Activated naive CD4-positive, alpha-beta T cell treated with anti-CD3 and anti-CD28 coated beads for 36 hours (primary cell): ENCODE measurements at places on chromosomes 3 and 15.

DNA sequence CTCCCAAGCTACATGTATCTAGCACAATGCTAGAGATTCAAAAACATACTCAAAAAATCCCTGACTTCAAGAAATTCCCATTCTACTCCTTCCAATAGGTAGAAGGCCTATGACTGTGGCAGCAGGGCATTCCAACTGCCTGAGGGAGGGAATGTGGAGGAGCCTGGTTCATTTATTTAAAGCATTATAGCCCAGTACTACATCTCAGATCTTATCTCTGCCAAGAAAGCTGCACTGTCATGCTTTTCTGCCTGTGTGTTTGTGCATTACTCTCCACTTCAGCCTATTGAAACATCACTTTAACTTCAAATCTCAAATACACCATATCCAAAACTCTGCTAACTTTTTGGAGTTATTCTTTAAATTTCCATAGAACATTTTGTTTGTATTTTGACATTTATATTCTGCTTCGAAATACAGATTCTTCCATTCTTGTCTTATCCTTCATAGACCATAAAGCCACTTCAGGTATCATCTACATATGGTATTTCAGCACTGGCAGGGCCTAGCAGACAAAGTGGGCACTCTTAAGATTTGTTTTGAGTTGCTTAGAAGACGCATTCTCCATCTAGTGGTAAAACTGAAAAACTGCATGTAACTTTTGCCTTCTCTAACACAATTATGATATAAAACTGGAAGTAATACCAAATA lies 59.1 kb upstream of the NEDD4 start:
- peak; percentile 21 for DNase-seq

DNA sequence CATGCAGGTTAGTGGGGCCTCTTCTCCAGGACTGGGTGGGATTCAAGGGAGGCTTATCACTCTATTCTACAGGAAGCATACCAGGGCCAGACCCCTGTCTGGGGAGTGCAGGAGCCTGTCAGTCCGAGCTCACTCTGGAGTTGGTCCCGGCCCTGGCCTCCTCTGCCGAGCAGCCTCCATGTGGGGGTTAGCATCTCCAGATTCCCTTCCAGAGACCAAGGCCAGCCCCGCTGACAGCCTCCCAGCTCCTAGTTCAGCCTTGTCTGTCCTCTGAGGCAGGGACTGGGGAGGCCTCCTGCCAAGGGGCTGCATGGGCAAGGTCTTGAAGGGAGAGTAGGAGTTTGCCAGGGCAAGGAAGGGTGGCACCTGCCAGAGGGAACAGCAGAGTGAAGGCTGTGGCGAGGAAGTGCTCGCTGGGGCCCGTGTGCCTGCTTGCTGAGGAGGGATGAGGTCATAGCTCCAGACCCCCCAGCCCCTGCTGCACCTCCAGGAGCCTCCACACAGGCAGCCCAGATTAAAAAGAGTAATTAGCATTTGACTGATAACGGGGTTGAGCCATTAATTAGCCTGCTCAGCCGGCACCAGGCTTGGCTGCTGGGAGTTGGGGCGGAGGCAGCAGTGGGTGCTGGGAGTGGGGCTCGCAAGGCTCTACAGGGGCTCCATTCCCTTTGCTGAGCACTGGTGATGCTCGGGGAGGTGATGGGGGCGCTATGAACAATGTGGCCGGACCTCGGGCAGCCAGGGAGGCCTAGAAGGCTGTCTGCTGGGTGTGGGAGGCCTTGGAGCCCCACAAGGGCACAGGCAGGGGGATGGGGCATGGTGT lies 54.3 kb downstream of the DNAJB8 start:
- DNase-seq = no peak

DNA sequence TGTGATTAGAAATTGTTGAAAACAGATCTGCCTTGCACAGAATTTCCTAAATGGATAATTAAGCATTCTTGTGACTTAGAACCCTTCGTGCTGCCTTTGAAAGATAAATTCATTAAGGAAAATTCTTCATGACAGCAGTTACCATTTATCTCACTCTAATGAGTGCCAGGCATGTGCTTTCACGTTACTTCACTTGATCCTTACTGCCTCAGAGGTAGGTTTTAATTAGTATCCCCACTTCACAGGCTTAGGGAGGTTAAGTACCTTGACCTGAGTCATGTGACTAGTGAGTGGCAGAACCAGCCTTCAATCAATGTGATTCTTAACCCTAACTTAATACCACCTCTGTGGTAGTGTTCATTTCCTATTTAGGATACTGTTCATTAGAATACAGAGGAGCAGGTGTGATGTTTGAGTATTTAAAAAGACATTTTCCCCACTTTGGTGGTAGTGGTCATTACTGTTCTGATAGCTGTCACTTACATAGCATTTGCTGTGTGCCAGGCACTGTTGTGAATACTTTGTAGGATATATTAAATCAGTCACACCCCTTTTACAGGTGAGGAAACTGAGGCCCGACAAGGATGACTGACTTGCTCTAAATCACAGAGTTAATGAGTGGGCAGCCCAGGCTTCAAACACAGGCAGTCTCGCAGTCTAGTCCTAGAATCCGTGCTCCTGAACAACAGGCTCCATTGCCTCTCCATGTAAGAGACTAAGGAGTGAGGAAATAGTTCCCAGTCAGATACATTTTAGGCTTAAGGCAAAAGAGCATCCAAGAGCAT lies 57.9 kb downstream of the RLBP1 start:
- DNase-seq = no peak

- DNase-seq = peak; percentile 67
These were observed 48.9 kb downstream of the TGFBR2 start for GRCh38 chr3:30655187-30655812.

DNA sequence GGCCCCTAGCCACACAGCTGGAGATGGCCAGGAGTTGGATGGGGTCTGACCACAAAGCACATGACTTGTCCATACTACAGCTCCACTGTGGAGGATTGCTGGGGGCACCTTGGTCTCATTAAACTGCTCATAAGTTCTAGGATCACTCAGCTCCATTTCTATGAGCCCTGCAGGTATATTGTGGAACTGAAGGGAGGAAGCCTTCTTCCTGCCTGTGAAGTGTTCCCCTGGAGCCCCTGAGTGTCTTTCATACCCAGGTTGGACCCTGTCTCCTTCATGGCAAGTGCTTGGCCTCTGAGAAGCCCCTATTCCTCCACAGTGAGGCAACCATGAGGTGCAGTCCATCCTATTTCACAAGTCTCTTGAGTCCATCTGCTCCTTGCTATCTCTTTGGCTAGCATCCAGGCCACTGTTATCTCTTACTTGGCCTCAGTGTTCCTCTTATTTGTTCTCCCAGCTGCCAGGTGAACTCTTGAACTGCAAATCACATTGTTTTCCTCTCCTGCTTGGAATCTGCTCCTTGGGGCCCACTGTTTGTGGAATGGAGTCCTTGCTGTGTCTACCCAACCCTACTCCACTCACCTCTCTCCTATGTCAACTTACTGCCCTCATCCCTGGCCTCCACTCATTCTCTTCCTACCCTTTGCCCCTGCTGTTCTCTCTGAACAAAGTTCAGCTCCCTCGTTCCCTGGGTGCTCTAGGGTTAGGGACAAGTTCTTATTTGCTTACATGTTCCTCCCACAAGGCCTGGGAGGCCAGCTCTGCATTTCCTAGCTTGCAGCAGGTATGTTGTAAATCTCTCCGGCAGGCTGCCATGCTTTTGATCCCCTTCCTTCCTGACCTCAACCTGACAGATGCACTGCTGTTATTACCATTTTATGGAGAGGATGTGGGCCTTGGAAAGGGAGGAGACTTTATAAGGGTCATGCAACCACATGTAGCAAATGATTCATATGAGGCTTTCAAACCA lies 1.2 kb downstream of the ACOX2 start:
- DNase-seq = no peak

- DNase-seq = no peak
These were observed 22.4 kb downstream of the TM4SF4 start for GRCh38 chr3:149496891-149497290.

DNA sequence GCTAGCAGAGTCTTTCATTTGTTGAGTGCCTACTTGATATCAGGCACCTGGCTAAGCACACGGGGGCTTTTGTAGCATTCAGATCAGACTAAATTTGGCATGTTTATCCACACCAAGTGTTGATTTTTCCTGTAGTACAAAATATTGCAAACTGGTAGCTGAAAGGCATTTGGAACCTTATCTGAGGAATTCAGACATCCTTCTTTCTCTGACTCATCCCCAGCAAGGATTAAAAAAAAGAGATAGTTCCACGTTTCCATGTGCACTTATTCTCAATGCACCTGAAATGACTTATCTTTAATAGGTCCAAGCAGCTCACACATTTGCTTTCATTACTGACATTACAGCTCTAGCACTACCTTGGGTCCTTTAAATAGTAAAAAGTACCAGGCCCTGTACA lies 786.0 kb upstream of the GRM7 start:
- DNase-seq = no peak

GRCh38 chr3:153615863-153616262 lies 453.8 kb downstream of the RAP2B start:
- DNase-seq = no peak

DNA sequence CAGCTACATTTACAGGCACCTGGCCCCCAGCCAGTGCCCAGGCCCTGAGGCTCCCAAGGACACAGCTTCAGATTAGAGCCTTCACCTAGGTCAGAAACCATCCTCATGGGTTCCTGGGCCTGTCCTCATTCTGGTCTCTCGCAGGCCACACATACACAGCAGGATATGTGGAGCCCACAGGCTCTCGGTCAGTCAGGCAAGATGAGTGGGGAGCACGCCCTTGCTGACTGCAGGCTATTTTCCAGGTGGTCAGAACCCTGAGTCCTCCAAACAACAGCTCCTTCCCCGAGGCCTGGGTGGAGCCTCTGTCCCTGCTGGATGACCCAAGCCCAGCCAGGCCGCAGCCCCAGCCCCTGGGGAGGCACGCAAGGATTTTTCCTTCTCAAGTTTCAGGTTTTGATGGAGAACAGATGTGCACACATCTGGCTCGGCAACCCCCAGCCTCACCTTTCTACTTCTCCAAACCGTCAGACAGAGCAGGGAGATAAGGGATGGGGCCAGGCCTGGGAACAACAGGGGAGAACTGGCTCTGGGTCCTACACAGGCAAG lies 1.6 kb downstream of the STRA6 start:
- DNase-seq = no peak

DNA sequence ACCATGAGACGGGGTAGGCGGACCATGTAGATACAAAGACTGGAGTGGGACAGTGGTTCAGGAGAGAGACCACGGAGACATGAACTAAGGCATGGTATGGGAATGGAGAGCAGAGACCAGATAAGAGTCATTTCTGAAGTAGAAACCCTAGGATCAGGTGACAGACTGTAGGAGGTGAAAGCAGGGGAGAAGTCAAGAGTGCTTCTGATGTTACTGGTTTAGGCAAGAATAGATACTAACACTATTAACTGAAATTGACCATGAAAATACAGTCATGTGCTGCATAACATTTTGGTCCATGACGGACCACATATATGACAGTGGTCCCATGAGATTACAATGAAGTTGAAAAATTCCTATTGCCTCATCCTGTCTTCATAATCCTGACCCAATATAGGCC lies 41.7 kb downstream of the RASGRP1 start:
- no peak for DNase-seq

DNA sequence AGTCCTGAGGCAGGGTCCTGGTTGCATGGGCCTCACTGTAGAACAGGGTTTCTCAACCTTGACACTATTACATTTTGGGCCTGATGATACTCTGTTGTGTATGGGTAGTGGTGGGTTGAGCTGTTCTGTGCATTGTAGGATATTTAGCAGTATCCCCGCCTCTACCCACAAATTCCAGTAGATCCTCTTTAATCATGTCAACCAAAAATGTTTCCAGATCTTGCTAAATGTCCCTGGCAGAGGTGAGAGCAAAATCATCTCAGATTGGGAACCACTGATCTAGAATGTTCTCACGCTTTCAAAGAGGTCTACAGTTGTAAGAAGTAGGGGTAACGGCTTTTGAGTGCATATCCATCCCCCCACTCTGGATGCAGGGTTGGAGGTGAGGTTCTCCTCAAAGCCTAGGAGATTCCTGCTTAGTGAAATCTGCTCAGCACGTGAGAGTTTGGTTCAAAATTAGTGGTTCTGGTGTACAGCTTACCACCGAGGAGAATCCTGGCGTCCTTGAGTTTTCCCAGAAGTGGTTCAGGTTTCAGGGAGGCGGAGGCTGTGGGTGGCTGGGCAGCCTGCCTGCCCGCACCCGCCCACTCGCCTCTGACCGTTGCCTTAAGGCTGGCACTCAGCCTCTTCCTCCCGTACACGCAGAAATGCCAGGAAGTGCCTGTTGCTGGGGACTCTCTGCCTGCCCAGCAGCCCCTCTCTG lies 5.3 kb downstream of the ACVR2B start:
- DNase-seq = no peak

DNA sequence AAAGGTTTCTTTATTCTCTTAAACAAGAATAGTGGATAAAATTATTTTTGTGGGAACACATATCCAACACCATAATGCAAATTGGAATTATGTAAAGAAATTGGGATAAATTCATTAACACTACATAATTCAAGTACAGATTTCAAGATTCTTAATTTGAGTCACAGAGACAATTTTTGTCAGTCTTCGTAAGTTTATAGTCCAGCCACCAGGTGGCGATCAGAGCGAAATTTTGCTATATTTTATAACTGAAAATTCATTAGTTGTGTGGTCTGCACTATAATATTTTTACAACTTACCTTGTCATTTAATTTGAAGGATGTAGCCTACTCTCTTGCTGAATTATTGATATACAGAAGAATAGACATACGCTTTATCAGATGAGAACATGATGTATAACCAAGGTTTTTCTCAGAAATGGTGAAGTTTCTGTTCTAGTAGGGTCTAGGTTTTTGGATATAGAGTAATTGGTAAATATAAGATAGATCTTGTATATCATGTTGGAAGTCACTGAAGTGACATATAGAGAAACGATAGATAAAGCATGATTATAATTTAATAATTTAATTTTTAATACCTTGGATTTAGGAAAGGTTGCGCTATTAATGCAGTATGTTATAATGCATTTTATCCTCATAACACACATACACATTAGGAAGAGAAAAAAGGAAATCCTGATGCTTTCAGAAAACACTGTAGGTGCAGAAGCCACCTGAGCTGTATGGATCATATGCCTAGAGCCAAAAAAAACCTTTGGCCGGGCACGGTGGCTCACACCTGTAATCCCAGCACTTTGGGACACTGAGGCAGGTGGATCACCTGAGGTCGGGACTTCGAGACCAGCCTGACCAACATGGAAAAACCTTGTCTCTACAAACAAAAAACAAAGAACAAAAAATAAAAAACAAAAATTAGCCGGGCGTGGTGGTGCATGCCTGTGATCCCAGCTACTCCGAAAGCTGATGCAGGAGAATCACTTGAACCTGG lies 31.7 kb downstream of the PLSCR4 start:
- DNase-seq = peak; percentile 60

DNA sequence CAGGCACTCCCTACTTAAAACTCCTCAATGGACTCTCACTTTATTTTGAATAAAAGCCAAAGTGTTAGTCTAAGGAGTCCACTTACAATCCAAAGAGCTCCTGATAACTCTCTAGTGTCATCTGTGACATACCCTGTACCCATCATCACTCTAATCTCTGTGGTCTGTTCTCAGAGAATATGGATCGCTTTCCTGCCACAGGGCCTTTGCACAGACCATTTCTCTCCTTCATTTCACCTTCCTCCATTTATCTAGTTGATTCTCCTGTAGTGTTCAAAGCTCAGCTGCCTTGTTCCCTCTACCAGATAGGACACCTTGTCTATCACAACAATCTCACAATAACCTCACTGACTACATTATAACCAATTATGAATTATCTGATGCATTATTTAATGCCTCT lies 185.4 kb upstream of the KBTBD8 start:
- DNase-seq = no peak

- no peak for DNase-seq
These were observed 22.2 kb upstream of the IQSEC1 start for GRCh38 chr3:13095408-13095937.
